Left ventricle myocardium inferior (tissue), 1 donor: ENCODE measurements at places on chromosomes 16 and 17. TPM values are rescaled to one million over a fixed set of nuclear protein-coding genes. Genes with fewer than 3 reads are reported as not detected.
A peak's percentile ranks its signal among the peaks of the same experiment; 100 is the strongest.

DNA sequence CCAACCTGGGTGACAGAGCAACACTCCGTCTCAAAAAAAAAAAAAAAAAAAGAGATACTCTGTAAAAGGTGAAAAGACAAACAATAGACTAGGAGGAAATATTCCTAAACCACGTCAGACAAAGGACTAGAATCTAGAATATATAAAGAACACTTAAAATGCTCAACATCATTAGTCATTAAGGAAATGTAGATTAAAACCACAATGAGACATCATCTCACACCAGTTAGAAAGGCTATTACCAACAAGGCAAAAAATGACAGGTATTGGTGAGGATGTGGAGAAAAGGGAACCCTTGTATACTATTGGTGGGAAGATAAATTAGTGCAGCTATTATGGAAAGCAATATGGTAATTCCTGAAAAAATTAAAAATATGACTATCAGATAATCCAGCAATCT, 903.1 kb upstream of the SOX9 start:
- no peaks in the 10 kb centered on the region for H3K27me3 ChIP-seq
- H3K4me3 ChIP-seq, result no peak overlapping the region
- H3K36me3 ChIP-seq, result no peaks in the 10 kb centered on the region
- H3K4me1 ChIP-seq, result no peaks in the 10 kb centered on the region
- no peak overlapping the region for H3K27ac ChIP-seq

- H3K4me1 ChIP-seq, result no peaks in the 10 kb centered on the region
- H3K36me3 ChIP-seq, result no peaks in the 10 kb centered on the region
- no peaks in the 10 kb centered on the region for H3K27me3 ChIP-seq
- no peak overlapping the region for H3K27ac ChIP-seq
- no peak overlapping the region for H3K4me3 ChIP-seq
Observed at GRCh38 chr16:61671161-61671560, 365.1 kb downstream of the CDH8 start.

- no peak overlapping the region for H3K4me3 ChIP-seq
- DNase-seq, result no peak
- no peaks in the 10 kb centered on the region for H3K36me3 ChIP-seq
Observed at GRCh38 chr17:44262654-44263225, 5.2 kb downstream of the SLC4A1 start.

DNA sequence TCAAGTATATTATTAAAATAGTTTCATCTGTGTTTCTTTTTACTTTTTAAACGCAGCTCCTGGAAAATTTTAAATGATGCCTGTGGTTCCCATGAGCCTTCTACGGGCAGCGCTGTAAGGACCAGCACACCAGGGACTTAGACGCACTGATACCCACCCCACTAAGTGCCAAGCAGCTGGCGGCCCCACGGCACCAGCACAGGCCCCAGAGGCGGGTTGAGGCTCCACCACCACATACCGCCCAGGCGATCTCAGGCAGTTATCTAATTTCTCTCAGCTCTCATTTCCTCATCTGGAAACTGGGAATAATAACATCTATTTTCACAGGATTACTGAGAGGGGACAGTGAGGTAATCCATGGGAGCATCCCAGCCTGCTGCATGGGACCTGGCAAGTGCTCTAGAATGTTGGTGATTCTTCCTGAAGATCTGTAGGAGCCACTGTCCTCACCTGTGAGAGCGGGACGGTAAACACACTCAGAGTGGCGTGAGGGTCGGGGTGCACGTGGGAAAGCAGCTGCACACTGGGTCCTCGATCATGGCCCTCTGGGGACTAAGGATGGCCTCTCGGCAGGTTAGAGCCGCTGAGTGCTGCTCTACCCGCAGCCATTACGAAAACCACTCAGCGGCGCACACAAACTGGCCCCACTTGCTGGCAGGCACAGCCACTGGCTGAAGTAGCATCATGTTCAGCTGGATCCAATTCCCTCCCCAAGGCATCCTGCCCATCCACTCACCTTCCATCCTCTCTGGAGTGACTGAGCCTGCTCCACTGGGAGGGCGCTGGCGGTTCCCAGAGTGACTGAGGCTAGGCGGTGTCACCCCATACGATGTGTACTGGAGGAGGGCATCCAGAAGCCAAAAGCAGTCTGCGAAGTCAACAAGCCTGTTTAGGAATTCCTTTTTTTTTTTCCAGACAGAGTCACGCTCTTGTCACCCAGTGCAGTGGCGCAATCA, 17.6 kb upstream of the SLC38A8 start:
- peak overlapping the region; percentile 88 for H3K27ac ChIP-seq
- DNase-seq, result no peak
- peaks cover 79% of the 10 kb centered on the region for H3K36me3 ChIP-seq
- H3K4me1 ChIP-seq, result peaks cover 58% of the 10 kb centered on the region
- H3K27me3 ChIP-seq, result no peaks in the 10 kb centered on the region

DNA sequence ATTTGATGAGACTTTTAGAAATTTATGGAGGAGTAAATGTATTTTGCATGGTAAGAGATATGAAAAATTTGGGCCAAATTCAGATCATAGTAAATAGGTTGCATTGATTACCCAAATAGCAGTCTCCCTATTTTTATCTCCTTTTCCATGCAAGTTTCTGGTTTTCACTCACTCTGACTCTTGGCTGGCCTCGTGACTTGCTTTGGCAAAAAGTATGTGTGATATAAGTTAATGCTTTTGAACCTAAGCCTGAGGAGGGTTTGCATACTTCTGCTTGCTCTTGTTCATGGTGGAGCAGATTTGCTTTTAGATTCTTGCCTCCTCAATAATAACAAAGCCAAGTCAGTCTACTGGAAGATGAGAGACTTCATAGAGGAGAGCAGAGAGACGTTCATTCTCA, 1045.9 kb upstream of the CDH8 start:
- H3K27ac ChIP-seq, result no peak overlapping the region
- no peaks in the 10 kb centered on the region for H3K27me3 ChIP-seq
- no peak overlapping the region for H3K4me3 ChIP-seq
- DNase-seq, result no peak

DNA sequence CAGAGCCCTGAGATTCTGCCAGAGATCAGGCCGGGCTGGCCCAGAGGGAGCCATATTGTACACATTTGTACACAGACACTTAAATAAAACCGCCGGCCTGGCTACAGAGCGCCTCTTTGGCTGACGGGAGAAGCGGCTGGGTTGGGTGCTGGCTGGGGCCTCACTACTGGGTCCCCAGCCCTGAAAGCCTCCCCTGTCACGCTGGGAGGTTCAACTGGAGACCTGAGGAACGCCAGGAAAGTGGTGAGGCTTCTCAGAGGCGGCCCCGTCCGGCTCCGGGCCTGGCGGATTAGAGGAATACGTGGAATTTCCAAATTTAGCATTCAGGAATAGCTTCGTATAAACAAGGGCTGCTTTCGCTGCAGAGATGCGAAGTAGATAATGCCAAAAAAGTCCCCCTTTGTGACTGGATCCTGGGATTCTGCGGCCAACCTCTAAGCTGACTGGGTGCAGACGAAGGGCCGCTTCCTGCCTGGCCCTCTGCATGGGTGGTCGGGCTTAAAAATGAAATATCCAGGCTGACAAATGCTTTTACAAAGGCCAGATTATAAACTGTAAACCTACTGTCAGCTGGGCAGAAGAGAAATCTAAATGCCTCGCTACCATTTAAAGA, 252.4 kb downstream of the IRF8 start:
- H3K27ac ChIP-seq, result no peak overlapping the region
- no peaks in the 10 kb centered on the region for H3K4me1 ChIP-seq
- peaks cover 77% of the 10 kb centered on the region for H3K27me3 ChIP-seq
- no peaks in the 10 kb centered on the region for H3K36me3 ChIP-seq

GRCh38 chr17:27778183-27778582, 22.1 kb downstream of the NOS2 start:
- DNase-seq, result no peak
- no peaks in the 10 kb centered on the region for H3K36me3 ChIP-seq
- no peak overlapping the region for H3K4me3 ChIP-seq
- H3K27ac ChIP-seq, result no peak overlapping the region

- DNase-seq, result no peak
- peaks cover 38% of the 10 kb centered on the region for H3K27me3 ChIP-seq
- H3K4me1 ChIP-seq, result peaks cover 97% of the 10 kb centered on the region
- peak overlapping the region; percentile 96 for H3K27ac ChIP-seq
Observed at GRCh38 chr16:66923866-66924265, 1.5 kb downstream of the RRAD start.

GRCh38 chr17:58614859-58615459, 76.9 kb downstream of the TEX14 start:
- no peak overlapping the region for H3K27ac ChIP-seq
- no peaks in the 10 kb centered on the region for H3K4me1 ChIP-seq
- no peaks in the 10 kb centered on the region for H3K36me3 ChIP-seq
- no peaks in the 10 kb centered on the region for H3K27me3 ChIP-seq
- DNase-seq, result no peak

- H3K36me3 ChIP-seq, result no peaks in the 10 kb centered on the region
- H3K4me1 ChIP-seq, result peaks cover 81% of the 10 kb centered on the region
- DNase-seq, result no peak
- no peak within 1 kb of the TSS for H3K27ac ChIP-seq
- peaks cover 100% of the 10 kb centered on the region for H3K27me3 ChIP-seq
- H3K4me3 ChIP-seq, result peak within 1 kb of the TSS; percentile 55
Observed at GRCh38 chr17:36937001-36937958, at the start of gene LHX1. LHX1 (plus strand) TSS chr17:36937475; CDS start chr17:36938198, 723 bp downstream.

The CES3 gene
- total RNA-seq, result 1.0 TPM

The HIGD1B gene
- total RNA-seq, result 18.3 TPM

The USP6 gene
- total RNA-seq, result 0.05 TPM

The C17orf50 gene
- not detected for total RNA-seq

The MYCBPAP gene
- 0.82 TPM for total RNA-seq

The CPNE7 gene
- not detected for total RNA-seq
